ENCODE measurements at places on chromosomes 3 and 15.

DNA sequence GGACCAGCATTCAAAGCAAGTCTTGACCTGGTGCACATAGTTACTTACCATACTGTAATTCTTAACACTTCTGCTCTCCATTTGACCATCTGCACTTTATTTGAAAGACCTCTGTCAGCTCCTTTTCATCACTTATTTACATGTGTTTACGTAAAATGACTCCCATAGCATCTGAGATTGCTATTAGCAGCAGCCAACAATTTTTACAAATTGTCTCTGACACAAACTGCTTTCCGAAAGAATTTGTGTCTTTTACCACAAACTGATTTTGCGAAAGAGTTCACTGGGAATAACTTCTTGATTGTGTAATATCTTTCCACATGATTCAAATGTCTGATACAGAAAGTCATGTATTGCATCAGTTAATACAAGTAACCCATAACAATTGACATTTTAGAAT, 144.1 kb upstream of the PEX5L start:
- DNase-seq = peak; percentile 84

- DNase-seq = no peak
These were observed 76.7 kb upstream of the STRIT1 start for GRCh38 chr3:155370198-155370597.

GRCh38 chr3:69443457-69443920, 57.6 kb upstream of the FRMD4B start:
- no peak for DNase-seq

- no peak for DNase-seq
These were observed 50.9 kb downstream of the ARPP21 start for GRCh38 chr3:35690271-35690670.

GRCh38 chr3:63202529-63202928, 75.6 kb upstream of the SYNPR start:
- DNase-seq = no peak

GRCh38 chr15:68930268-68931022, at the start of gene SPESP1:
Gene SPESP1, plus strand, starts transcription at chr15:68930525. Its CDS starts 129 bp downstream, at chr15:68930654.
- DNase-seq = peak; percentile 56

- peak; percentile 71 for DNase-seq
These were observed 14.7 kb downstream of the IDH2 start for GRCh38 chr15:90087454-90088154.

- DNase-seq = no peak
These were observed 68.5 kb upstream of the PTX3 start for GRCh38 chr3:157368171-157368570.

- no peak for DNase-seq
These were observed 60.8 kb downstream of the RUBCN start for GRCh38 chr3:197675951-197676350.

- DNase-seq = no peak
These were observed 1438.2 kb downstream of the ZPLD1 start for GRCh38 chr3:103873021-103873420.

- DNase-seq = no peak
These were observed 168.7 kb downstream of the LRTM1 start for GRCh38 chr3:54759166-54759565.

GRCh38 chr15:70299931-70300869, 202.5 kb upstream of the TLE3 start:
- DNase-seq = no peak

DNA sequence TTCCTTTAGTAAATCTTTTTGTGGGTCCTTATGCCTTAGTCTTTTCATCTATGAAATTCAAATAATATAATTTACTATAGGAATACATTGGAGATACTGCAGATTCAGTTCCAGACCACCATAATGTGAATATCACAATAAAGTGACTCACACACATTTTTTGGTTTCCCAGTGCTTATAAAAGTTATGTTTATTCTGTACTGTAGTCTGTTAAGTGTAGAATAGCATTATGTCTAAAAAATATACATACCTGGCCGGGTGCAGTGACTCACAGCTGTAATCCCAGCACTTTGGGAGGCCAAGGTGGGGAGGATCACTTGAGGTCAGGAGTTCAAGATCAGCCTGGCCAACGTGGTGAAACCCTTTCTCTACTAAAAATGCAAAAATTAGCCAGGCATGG, 53.9 kb upstream of the PAQR5 start:
- no peak for DNase-seq

- DNase-seq = no peak
These were observed 69.6 kb downstream of the SENP2 start for GRCh38 chr3:185655426-185656320.

- no peak for DNase-seq
These were observed 120.3 kb downstream of the RAP2B start for GRCh38 chr3:153282355-153282754.

GRCh38 chr15:24878153-24878552, 76.6 kb upstream of the SNRPN start:
- DNase-seq = peak; percentile 35

DNA sequence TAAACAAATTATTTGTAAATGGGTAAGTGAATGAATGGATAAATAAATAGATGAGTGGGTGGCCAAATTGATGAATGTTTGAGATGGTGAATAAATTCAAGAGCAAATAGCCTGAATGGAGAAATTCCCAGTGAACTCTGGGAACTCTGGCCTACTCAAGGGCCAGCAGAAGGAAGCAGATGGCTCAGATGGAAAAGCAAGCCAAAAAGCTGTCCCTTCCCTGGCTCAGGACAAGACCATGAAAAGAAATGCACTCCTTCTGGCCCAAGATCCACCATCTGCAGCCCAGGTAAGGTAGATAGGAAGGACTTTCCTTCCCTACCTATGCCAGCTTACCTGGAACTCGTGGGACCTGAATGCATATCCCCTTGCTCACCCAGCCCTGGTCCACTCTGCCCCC, 37.6 kb upstream of the CLDN18 start:
- no peak for DNase-seq

GRCh38 chr3:142963234-142963515, 299 bp downstream of the PAQR9 start:
- no peak for DNase-seq

DNA sequence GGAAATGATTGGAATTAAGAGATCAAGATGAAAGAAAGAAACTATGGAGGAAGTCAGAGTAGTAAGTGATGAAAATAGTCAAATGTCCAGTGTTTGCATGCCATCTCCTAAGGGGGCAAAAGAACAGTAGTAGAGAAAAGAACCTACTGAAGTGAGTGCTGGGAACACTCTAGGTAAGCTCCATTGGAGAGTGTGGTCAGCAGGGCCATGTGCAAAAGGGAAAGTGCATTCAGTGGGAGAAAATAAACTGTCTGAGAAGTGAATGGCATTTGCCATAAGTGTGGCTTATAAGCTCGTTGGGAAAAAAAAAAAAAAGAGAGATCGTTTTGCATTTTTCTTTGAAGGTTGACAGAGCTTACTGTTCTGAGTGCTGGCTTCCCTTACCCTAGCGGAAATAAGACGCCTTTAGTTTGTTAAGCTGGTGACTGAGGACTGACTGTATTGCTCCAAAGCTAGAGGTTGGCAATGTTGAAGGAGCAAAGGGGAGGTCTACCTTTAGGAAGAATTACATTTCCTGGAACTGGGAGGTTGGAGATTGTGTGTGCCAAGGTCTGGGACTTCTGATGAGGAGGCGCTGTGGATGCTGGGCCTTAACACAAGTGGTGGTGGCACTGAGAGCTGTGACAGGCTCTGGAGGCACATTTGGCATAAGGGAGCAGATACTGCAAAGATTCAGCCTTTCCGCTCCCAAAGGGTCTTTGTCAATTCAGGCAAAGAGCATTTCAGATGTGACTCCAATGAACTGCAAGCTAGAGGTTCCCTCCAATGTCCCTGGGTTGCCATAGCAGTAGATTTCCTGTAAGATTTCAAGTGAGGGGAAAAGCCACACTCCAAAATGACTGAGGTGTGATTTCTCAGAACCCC, 287.8 kb upstream of the SATB1 start:
- DNase-seq = no peak

DNA sequence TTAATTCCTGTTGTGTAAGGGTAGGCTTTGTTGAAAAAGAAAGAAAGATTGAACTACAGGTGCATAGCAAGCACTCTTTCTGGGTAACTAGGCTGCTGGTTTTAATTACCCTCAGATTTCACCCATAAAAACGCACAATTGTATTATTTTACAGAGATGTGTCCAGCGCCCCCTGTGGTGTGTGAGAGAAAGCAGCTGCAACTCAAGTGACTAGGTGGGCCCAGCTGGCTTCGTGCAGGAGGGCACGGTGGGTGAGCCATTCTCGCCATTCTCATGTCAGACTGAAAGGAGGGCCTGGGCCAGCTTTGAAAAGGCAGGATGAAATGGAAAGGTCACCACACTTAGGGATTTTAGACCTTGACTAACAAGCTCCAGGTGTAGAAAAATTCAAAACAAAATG, 122.6 kb downstream of the LRIG1 start:
- DNase-seq = peak; percentile 30

DNA sequence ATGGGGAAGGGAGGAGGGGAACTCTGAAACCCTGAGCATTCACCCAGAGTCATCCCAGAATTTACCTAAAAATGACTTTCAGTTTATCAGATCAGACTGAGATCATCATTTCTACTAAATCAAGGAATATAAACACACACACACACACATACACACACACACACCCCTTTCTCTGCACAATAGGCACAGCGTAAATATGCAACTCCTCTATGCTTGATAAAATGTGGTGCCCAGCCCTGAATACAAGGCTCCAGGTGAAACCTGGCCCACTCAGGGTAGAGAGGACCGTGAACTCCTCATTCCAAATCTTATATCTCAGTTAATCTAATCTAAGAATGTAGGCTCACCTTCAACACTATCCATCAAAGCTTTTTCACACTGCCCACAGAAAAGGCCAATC, 31.8 kb upstream of the SEC22A start:
- DNase-seq = no peak

GRCh38 chr15:44145495-44145894, 49.6 kb downstream of the FRMD5 start:
- DNase-seq = no peak

DNA sequence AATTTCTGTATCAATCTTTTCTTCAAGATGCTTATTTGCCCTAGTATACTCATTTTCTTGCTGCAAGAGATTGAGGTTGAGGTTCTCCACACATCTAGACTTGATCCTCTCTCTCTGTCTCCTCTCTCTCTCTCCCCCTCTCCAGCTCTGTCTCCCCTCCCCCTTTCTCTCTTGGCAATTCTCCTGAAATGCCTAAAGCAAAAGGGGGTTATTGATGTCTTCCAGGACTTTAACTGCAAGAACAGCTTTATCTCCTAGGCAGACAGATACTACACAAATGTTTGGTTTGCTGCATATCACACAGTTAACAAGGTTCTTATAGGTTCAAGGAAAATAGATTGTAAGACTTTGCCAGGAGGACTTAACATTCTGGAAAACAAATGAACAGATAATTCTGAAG, 52.1 kb downstream of the TMEM212 start:
- DNase-seq = no peak

- peak; percentile 90 for DNase-seq
These were observed 27.2 kb downstream of the AKAP13 start for GRCh38 chr15:85407421-85408269.

DNA sequence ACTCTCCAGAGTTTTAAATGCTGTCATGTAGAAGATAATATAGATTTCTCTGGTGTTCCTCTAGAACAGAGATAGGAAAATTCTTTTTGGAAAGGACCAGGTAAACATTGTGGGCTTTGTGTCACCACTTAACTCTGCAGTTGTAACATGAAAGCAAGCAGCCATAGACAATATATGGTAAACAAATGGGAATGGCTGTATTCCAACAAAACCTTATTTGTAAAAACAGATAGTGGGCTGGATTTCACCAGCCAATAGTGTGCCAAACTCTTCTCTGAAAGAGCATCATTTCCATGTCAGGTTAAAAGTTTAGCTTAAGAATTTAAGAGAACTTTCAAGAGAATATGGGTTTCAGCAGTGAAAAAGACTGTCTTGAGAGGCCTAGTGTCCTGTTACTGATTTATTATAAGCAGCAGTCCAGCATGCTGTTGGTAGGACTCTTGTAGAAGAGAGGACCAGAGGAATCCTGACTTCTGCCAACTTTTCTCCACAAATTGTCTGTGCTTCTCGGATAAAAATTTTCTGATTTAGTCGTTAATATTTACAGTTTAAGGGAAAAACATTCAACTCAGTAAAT, 107.7 kb downstream of the TCF12 start:
- DNase-seq = no peak

GRCh38 chr15:51621936-51622603, 501 bp downstream of the DMXL2 start:
- peak; percentile 59 for DNase-seq

GRCh38 chr3:127307112-127307835, 19.4 kb upstream of the PRR20G start:
- DNase-seq = no peak

GRCh38 chr3:53375019-53375418, 27.7 kb upstream of the DCP1A start:
- peak; percentile 67 for DNase-seq

DNA sequence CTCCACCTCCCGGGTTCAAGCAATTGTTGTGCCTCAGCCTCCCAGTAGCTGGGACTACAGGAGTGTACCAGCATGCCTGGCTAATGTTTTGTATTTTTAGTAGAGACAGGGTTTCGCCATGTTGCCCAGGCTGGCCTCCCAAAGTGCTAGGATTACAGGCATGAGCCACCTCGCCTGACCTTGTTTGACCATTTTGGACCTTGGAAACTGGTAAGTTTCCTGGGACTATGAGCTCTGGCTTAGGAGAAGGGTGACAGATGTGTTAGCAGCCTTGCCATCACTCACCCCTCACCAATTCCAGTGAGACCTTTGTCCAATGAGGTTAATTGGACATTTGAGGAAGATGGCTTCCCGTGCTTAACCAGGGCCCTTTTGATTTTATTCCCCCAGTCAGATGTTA, 19.9 kb downstream of the DNASE1L3 start:
- DNase-seq = no peak

- DNase-seq = peak; percentile 89
These were observed 423.7 kb upstream of the SEMA6D start for GRCh38 chr15:47293466-47294162.

DNA sequence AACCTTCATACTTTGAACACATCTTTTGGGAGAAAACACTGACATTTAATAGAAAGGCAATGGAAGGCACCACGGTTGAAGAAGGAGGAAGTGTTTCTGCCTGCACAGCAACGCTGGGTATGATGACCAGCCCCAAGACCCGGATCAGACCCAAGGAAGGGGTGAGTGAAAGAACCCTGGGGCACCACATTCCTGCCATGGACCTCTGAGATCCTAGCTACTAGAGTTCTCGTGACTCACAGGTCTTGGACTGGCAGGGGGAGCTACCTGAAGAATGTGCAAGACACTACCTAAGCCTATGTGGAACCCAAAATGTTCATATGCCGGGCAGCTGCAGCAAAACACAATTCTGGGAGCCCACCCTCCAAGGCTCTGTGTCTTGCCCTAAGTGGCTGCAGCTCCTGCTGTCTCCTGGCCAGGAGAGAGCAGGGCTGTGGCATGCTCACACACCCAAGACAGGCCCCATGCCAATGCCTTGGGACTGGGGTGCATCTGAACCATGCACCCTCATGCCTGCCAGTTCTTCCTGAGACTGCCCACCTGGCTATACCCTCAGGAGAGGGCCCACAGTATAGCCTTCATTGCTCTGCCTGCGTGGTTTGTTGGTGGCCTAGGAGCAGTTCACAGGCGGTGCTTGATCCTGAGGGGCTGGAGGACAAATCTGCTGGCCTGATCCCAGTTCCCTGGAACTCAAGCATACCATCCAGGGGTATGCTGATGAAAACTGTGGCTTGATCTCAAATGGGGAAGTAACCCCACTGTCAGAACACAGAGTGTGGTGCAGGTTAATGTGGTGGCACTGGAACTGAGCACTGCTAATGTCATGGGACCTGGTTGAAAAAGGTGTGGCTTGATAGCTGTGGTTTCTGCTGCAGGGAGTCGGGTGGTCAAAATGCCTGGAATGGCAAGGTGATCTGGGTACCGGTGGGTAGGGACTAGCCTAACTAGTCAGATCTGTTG, 353.3 kb upstream of the ARHGEF26 start:
- DNase-seq = no peak
